ENCODE measurements at places on chromosomes 16 and 17. TPM values are rescaled to one million over a fixed set of nuclear protein-coding genes. Genes with fewer than 3 reads are reported as not detected.

Gene MAPT
- total RNA-seq = not detected

Gene DRG2
- 54.3 TPM for total RNA-seq

Gene FBRS
- total RNA-seq = 97.5 TPM

Gene CLDN9
- 0.42 TPM for total RNA-seq

Gene CD300H
- not detected for total RNA-seq

All from OCI-LY7 (cell line).